ENCODE measurements at places on chromosomes 12 and 14.

- no peak for DNase-seq
These were observed 7.4 kb upstream of the MYH7 start for GRCh38 chr14:23442721-23443356.

DNA sequence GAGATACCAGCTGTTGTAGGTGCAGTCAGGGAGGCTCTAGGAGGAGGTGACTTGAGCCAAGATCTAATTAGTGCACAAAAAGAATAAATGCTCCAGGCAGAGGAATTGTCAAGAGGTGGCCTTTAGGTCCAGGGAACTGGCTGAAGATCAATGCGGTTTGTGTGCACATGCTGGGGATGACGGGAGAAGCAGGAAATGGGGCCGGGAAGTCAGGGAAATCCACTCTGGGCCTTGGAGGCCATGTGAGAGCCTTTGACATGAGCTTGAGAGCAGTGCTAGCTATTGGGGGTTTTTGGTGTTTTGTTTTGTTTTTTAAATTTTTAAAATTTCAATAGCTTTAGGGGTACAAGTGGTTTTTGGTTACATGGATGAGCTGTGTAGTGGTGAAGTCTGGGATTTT is 67.4 kb downstream of the MVK start:
- no peak for DNase-seq

GRCh38 chr14:56061051-56061450 is 57.2 kb upstream of the PELI2 start:
- no peak for DNase-seq

GRCh38 chr12:92539110-92539749 is 163.6 kb upstream of the PLEKHG7 start:
- DNase-seq = peak; percentile 87

DNA sequence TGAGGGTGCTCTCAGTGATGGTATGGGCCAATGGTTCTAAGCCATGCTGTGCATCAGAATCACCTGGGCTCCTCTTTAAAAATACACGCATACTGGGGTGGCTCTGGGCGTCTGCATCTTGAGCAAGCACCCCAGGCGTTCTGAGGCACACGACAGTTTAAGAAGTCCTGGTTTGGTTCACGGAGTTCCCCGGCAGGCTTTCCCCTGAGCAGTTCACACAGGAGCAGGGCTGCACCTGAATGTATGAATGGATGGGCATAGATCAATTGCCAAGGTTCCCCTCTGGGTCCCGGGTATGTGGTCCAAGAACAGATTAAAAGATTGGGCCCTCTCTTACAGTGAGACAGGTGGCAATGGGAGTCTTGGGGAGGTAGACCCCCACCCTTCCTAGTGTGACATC is 395.3 kb downstream of the DPF3 start:
- no peak for DNase-seq

DNA sequence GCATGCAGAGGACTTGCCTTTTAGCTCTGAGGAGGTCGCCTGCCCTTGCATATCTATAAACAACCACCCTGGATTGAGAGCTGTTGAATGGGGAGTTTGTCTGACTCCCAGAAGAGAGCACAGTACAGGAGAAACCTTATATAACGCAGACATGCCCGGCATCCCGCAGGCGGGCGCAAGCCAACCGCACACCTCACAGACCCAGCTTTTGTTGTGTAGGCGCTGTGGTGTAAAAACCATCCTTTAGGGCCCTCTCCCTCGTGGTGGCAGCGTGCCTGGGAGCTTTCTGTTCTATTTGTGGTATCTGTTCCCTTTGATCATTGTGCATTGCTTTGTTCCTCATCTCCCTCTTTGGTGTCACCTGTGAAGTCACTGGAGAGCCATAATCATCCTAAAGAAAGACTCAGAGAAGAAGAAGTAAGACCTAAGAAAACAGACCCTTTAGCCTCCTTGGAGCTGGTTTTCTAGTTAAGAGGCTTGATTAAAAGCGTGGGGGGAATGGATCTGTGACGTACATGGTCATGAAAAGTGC is 77.7 kb downstream of the ETV6 start:
- no peak for DNase-seq

- DNase-seq = peak; percentile 88
These were observed 742 bp downstream of the SPSB2 start for GRCh38 chr12:6872073-6873048.

GRCh38 chr12:68303850-68304249 is 28.3 kb downstream of the MDM1 start:
- no peak for DNase-seq

- DNase-seq = no peak
These were observed 319.9 kb downstream of the EGLN3 start for GRCh38 chr14:33631021-33631420.

GRCh38 chr14:100428727-100429126 is 105.6 kb downstream of the SLC25A47 start:
- no peak for DNase-seq

GRCh38 chr14:94320243-94320642 is 2.9 kb downstream of the SERPINA6 start:
- DNase-seq = no peak

DNA sequence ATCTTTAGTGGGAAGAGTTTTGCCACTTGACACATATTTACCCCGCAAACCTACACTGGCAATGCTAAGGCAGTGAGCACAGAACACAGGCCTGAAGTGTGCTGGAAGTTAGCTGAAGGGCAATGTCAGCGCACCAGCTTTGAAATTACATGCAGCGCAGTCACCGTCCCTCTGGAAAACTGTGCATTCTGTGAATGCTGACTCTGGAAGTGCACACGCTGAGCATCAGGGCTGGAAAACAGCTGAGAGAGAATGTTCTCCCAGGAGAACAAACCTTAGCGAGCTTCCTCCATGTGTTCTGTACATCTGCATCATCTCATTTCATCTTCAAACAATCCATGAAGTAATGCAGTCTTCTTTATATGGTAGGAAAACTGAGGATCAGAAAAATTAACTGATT is 448.2 kb downstream of the NRXN3 start:
- no peak for DNase-seq

DNA sequence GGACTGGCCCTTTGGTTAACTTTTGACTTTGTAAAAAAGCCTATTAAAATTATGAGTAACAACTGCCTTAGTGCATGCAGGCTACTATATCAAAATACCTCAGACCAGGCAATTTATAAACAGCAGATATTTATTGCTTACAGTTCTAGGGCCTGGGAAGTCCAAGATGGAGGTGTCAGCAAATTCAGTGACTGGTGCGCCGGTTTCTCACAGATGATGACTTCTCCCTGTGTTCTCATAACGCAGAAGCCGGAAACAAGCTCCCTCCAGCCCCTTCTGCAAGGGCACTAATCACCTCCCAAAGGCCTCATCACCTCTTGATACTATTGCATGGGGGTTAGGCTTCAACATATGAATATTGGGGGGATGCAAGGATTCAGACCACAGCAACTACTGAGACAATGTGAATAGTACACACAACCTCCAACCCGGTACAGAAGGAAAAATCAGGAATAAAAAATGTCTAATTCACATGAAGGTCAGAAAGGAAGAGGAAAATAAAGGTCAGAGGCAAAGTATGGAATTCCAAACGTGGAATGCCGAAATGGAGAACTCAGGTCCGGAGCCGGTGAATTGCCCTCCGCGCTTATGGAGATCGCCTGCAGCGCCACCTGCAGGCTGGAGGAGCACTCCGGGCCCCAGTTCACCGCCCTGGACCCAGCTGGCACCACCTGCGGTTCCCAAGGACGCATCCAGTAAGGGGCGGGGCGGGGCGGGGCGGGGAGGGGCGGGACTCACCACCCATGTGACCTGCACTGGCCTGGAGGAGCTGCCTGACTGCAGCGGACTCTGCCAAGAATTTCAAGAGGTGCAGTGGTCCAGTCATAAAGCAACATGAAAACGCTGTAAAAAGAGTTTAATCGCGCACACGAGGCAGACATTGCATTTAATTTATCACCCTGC is 203.4 kb downstream of the KIF26A start:
- DNase-seq = peak; percentile 80

DNA sequence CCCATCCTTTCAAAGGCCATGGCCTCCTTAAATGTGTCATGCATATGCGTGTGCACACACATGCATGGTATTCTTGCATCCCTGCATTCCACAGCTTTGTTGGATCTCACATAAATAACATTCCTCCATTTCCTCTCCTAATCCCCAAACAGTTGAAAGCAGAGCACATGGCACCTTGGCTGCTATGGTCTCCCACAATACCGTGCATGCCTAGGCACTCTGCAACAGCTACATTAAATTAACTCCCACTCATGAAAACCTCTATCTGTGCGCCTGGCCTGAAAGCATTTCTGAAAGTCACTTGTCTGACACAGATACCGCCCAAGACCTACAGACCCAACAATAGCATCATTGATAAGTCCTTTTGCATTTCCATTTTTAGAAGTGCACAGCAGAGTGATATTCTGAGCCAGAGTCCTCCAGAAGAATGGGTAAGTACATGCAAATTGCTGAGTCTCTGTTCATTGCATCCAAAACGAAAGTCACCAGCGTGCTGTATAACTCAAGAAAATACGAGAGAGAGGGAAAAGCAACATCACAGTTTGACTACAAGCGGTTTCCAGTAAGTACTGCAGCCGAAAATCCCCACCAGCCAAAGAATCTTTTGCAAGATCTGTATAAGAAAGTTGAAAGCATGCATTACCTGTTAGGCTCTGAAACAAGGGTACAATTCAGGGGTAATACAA is 436 bp downstream of the ASB2 start:
- DNase-seq = peak; percentile 55

GRCh38 chr12:95733141-95733825 is 57.3 kb downstream of the NTN4 start:
- DNase-seq = no peak

GRCh38 chr14:92944976-92945375 is 22.0 kb downstream of the CHGA start:
- no peak for DNase-seq

- no peak for DNase-seq
These were observed 52.3 kb upstream of the BCL2L14 start for GRCh38 chr12:12018454-12018853.

GRCh38 chr14:47008732-47009131 is 357.2 kb upstream of the RPL10L start:
- DNase-seq = no peak

DNA sequence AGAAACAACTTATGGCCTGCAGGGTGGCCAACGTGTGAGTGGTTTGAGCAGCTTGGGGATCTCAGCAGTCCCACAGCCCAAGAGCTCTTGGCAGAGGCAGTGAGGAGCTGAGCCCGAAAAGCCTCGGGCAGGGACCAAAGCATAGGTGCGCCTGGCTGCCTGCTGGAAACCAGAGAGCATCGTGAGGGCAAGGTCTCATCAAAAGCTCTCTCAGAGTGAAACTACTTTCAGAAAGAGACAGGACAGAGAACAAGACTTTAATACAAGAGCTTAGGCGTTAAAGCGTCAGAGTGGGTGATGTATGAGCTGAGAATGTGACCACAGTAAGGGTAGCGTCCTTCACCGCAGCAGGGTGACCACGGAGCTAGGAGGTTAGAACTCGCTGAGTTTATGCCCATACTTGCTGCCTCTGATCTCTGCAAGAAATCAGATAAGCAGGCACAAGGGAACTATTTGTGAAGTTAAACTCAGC is 30.8 kb downstream of the LGMN start:
- no peak for DNase-seq

DNA sequence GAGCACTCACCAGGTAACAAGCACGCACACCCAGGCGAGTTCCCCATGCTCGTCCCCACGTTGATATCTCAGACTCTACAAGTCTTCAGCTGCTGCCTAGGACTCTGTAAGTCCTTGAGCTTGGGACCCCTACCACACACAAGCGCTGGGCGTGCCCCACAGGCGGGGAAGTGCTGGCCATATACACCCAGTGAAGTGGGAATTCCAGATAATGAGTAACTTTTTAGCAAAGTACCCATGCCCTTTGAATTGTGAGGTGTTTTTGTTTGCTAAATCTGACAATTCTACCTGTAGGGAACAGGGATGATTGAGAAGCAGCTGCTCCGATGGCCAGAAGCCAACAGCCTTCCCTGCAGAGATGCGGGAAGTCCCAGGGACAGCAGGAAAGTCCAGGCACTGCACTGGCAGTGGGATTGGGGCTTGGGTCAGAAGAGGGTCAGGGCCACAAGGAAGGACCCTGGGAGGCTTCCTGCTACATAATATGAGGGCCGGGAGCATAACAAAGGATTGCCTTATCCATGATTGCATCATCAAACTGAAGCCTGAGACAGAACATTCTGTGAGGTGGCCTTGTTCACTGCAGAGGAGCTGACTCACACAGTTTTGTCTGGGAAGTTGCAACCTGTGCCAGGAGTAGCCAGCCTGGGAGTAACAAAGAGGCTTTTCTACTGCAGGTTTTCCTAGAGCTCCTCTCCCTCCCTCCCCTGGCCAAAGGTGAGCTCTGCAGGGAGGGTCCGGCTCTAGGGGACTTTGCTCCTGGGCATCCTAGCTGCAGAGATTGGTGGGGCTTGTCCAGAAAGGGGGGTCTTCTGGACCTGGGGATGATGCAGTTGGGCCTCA is 13.2 kb upstream of the SERPINA3 start:
- DNase-seq = no peak

GRCh38 chr14:65879248-65880009 is 466.9 kb downstream of the FUT8 start:
- DNase-seq = no peak

GRCh38 chr14:33521192-33521591 is 429.7 kb downstream of the EGLN3 start:
- DNase-seq = no peak

DNA sequence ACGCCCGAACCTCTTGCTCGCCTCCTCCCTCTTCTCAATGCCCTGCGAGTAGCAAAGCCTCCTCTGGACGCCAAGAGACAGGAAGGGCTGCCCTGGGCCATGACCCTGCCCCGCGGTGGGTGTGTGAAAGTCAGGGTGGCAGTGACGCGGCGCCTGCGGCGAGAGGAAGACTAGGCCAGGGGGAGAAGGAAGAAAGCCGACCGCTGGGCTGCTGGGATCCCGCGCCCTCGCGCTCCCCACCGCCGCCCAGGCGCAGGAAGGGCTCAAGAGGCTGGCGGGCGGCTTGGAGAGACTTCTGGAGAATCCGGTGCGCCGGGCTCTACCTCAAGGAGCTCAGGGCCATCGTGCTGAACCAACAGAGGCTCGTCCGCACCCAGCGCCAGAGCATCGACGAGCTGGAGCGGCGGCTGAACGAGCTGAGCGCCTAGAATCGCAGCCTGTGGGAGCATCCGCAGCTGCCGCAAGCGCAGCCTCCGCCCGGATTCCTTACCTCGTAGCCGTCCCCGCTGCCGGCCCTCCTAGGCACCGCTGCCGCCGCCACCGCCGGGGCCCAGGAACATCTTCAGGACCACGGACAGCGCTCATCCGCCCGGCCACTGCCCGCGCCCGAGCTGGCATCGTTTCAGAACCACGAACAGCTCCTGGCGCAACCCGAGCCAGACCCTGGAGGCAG is 105.0 kb upstream of the PRB2 start:
- DNase-seq = peak; percentile 62

DNA sequence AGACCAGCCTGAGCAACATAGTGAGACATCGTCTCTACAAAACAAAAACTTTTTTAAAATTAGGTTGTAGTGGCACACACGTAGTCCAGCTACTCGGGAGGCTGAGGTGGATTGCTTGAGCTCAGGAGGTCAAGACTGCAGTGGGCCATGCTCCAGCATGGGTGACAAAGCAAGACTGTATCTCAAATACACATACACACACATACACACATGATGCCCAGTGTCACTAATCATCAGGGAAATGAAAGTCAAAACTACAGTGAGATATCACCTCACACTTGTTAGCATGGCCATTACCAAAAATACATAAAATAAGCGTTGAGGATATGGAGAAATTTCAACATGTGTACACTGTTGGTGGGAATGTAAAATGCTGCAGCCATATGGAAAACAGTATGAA is 33.2 kb upstream of the KICS2 start:
- DNase-seq = no peak

Measured in RPMI8226 (cell line).